NCI-H526 (cell line): ENCODE measurements at places on chromosomes 13 and 19.

DNA sequence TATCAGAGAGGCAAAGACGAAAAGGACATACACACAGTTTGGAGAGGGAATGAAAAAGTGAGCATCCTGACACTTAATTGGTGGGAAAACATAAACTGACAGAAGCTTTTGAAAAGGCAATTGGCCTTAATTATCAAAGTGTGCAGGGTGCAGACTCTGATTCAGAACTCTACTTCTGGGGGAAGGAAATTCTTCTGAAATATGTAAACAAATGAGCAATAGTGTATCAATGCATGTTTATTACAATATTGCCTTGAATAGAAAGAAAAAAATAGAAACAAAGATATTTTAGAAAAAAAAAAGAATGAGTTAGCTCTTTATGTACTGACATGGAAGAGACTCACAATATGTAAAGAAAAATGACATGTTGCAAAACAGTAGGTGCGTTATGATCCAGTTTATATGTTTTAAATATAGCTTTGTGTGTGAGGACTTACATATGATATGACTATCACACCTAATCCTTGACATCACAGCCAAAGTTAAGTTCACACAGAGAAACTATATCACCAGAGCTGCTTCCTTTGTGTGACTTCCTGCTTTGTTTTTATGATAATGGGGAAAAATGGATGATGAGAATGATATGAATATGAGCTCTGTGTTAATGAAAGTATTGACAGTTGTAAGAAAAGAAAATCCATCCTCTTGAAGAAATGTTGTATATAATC lies 182.4 kb downstream of the KCTD12 start:
- DNase-seq = no peak

GRCh38 chr13:28584873-28585381 lies 74.0 kb upstream of the POMP start:
- no peak for DNase-seq

GRCh38 chr19:42174188-42174587 lies 41.9 kb upstream of the POU2F2 start:
- DNase-seq = no peak

DNA sequence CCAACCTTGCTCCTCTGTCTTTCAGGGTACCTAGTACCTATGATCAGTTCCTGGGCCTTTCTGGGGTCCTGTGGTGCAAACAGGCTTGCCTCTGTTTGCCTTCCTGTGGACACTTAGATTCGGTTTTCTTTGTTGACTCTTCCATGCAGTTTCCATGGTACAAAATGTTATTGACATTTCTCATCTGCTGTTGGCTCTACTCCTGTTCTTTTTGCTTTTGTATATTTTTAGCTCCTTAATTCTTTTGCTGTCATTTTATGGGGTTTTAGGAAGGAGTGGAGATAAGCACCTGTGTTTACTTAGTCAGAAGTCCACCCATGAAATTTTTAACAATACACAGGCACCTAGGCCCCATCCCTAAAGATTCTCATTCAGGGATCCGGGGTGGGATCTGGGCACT lies 20.5 kb upstream of the CNMD start:
- DNase-seq = no peak

DNA sequence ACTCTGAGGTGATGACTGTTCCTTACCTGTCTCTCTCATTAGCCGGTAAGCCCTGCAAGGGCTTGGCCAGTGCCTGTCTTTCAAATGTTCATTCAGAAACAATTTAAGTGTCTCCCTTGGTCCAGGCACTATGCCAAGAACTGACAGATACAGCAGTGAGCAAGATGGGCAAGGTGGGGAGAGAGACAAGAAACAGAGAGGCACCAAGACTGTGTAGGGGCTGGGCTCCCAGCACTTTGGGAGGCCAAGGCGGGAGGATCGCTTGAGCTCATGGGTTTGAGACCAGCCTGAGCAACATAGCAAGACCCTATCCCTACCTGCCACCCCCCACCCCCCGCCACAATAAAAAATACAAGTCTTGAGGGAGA lies 1.3 kb upstream of the CCNE1 start:
- DNase-seq = no peak
